ENCODE measurements at places on chromosomes 11 and 22. TPM values are rescaled to one million over a fixed set of nuclear protein-coding genes. Genes with fewer than 3 reads are reported as not detected.
A peak's percentile ranks its signal among the peaks of the same experiment; 100 is the strongest.

Gene GSTP1
- 776 TPM for total RNA-seq

Gene OR52I1
- total RNA-seq = not detected

DNA sequence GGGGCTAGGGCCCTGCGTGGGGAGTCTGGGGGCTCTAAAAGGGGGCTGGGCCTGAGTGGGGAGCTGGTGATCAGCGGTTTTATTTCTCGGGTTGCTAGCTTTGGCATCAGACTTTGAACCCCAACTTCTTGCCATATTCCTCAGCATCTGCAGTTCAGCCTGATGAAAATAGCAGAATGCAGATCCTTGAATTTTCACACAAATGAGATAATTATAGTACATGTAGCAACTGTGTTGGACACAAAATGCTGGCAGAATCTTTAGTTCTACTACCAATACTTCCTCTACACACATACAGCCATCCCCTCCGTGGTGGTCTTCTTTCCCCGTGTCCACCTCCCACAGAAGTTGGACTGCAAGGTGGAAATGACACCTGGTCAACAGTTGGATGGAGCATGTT lies 1.5 kb downstream of the ZC3H7B start:
- peak overlapping the region; percentile 91 for H3K4me3 ChIP-seq
- H3K36me3 ChIP-seq = peaks cover 3% of the 10 kb centered on the region
- no peaks in the 10 kb centered on the region for H3K27me3 ChIP-seq
- peaks cover 36% of the 10 kb centered on the region for H3K4me1 ChIP-seq

GRCh38 chr11:64722141-64723065 lies 594 bp downstream of the NRXN2 start:
- H3K4me3 ChIP-seq = peak overlapping the region; percentile 75
- no peak for DNase-seq
- H3K27me3 ChIP-seq = peaks cover 67% of the 10 kb centered on the region
- no peak overlapping the region for H3K27ac ChIP-seq
- peaks cover 30% of the 10 kb centered on the region for H3K4me1 ChIP-seq
- no peaks in the 10 kb centered on the region for H3K36me3 ChIP-seq

- H3K36me3 ChIP-seq = peaks cover 41% of the 10 kb centered on the region
- peak; percentile 34 for DNase-seq
- H3K27ac ChIP-seq = no peak overlapping the region
Measured at GRCh38 chr22:30947173-30947815, 21.3 kb downstream of the MORC2 start.

DNA sequence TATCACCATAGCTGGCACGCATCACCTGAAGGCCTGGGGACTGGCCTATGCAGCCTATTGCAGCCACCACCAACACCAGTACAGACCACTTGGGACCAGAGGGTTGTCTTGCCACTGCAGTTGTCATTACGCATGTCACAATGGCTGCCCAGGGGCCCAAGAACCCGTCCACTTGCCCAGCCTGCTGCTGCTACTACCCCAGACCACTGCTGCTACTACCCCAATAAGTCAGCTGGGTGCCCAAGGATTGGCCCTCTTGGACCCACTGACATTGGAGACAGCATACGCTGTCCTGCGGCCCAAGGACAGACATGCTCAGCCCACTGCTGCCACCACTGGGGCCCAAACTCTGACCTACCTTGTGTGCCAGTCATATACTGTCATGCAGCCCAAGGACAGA lies 102.7 kb upstream of the OR9Q1 start:
- no peak overlapping the region for H3K4me3 ChIP-seq
- H3K4me1 ChIP-seq = no peaks in the 10 kb centered on the region
- H3K27me3 ChIP-seq = peaks cover 21% of the 10 kb centered on the region
- no peaks in the 10 kb centered on the region for H3K36me3 ChIP-seq
- DNase-seq = no peak

Data from neural crest cell (in vitro differentiated cells).